ENCODE measurements at places on chromosomes 16 and 17. TPM values are rescaled to one million over a fixed set of nuclear protein-coding genes. Genes with fewer than 3 reads are reported as not detected.

KRT36 gene
- total RNA-seq, result not detected

GRCh38 chr17:7280519-7281073, 922 bp upstream of the SLC2A4 start:
- DNase-seq, result peak; percentile 89

GRCh38 chr17:8893059-8893458, 25.6 kb upstream of the PIK3R6 start:
- DNase-seq, result no peak

DNA sequence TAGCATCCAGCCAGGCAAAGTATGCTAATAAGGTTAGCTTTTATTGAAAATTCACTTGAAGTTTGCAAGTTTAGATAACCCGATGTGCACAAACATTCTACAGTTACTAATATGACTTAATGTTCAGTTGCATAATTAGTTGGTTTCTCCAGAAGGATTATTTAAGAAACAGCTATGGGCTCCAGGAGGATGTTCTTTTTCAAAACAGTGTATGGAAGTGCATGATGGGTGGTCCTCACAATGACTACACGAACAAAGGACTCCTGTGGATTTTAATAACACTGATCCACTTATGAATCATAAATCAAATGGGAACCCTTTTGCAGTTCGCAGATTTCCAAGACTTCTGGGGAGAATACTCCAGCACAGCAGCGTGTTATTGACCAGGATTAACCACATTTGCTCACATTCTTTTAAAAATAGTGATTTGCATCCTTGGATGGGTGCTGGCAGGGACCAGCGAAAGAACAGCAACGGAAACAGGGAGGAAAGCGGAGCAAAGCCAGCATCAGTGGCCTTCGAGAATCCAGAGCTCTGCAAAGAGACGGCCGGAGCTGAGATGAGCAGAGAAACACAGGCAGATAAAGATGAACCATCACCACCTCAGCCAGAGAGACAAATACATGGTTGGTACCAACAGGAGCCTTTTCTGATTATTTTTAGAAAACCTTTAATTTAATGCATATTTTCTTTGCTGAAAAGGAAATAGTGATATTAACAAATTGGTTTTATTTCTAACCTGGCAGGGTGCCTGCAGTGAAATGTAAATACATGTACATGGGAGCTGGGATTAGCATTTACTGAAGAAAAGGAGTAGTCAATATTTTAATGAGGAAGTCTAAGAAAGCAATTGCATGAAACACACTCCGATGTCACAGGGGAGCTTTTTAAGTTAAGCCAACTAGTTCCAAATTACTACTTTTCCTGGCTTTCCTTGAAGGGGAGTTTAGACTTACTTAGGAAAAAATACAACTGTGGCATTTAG, 623.2 kb upstream of the ZFHX3 start:
- no peak for DNase-seq

HOXB1 gene
- total RNA-seq, result not detected

DNA sequence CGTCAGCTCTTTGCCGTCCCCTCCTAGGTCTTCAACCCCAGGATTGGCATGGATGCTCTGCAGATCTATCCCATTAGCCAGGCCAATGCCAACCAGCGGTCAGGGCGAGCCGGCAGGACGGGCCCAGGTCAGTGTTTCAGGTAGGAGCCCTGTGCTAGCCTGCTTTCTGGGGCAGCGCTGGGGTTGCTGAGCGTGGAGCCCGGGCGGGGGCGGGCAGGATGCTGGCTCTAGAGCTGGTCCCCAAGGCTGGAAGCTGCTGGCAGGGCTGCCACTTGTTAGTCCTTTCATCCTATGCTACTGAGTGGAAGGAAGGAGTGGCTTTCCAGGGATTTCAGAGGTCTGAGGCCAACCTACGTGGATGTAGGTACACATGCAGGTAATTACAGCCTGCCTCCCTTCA, 12.3 kb downstream of the DHX38 start:
- no peak for DNase-seq

DNA sequence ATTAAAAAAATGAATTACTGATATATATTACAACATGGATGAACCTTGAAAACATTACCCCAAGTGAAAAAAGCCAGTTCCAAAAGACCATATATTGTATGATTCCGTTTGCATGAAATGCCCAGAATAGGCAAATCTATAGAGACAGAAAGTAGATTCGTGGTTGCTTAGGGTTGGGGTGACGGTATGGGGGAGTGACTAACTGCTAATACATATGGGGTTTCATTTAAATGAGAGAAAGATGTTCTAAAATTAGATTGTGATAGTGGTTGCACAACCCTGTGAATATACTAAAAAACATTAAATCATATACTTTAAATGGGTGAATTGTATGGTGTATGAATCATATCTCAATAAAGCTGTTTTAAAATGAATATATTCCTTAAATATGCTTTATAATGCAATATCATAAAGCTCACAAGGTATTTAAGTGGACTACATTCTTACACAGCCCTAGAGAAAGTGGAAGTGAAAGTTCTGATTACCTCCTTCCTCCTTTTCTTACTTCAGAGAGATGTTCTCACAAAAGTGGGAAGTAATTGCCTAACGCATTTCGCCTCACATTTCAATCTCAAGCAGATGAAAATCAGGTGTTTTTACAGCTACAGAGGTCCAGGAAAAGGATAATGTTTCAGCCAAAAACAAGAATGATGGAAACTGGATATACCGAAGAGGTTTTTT, 142.7 kb upstream of the GNAO1 start:
- no peak for DNase-seq

GRCh38 chr16:50234771-50235556, 31.4 kb upstream of the ADCY7 start:
- no peak for DNase-seq

GRCh38 chr16:27110524-27110896, 43.8 kb downstream of the C16orf82 start:
- DNase-seq, result no peak

GRCh38 chr17:57902800-57903759, 52.1 kb downstream of the CUEDC1 start:
- no peak for DNase-seq

GRCh38 chr17:76932402-76933333, 64.5 kb downstream of the MGAT5B start:
- DNase-seq, result no peak

GRCh38 chr16:30445149-30445407, 596 bp downstream of the SEPHS2 start:
- DNase-seq, result no peak

DNA sequence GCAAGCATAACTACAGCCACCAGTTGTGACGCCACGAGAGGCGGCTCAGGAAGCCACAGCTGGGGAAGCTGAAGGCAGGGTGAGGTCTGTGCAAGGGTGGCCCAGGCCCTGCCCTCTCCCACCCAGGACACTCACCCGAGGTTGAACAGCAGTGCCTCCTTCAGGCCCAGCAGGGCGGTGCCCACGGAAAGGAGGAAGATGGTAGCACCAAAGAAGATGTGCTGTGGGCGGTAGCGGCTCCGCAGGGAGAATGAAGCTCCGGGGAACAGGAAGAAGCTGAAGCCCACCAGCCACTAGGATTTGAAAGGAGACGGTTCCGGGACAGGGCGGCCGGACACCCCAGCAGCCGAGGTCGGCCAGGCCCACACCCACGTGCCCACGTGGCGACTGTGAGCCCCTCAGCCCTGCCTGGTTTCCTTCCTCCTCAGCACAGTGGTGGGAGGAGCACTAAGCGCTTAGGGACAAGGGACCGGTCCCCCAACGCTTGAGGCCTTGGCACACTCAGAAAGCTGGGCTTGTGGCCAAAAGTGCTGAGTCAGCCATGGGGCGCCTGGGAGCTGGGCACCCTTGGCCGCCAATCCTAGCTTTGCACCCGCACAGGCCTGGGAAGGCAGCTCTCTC, 11.0 kb downstream of the CYB561 start:
- DNase-seq, result no peak

CDRT15 gene
- total RNA-seq, result not detected

CDH8 gene
- not detected for total RNA-seq

- no peak for DNase-seq
These were observed 343.8 kb downstream of the TOX3 start for GRCh38 chr16:52203096-52203495.

HIGD1B gene
- total RNA-seq, result not detected

UBN1 gene
- total RNA-seq, result 42.0 TPM

DNA sequence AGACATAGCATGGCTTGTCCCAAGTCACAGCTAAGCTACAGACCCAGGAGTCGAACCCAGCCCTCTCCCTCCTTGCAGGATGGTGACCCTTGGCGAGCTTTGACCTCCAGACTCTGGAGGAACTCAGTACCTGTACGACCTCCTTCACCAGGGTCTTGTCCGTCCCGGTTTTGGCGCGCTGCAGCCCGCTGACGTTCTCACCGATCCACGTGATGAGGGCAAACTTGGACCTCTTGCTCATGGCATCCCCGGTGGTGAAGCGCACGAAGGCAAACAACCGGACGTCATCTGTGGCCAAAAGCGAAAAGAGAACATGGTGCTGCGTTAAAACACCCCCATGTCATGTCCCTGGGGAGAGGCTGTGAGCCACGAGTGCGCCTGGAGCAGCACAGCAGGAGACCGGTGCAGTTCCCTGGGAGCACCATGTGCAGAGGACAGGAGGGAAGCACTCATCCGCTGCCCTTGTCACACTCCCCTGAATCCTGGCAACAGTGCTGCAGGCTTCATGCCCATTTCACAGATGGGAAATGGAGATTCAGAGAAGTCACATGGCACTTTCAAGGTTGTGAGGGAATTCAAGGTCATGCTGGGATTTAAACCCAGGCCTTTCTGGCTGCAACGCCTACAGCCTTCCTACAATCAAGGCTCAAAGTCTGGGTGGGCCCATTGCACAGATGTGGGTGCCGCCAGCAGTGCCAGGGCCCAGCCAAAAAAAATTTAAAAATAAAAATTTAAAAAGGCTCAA, 27.7 kb downstream of the COTL1 start:
- DNase-seq, result no peak

SLC47A1 gene
- 0.14 TPM for total RNA-seq

CPPED1 gene
- 16.4 TPM for total RNA-seq
